ENCODE measurements at places on chromosomes 7 and 10.

GRCh38 chr7:142908921-142909890 lies 23.7 kb upstream of the TRPV6 start:
- no peak for DNase-seq

DNA sequence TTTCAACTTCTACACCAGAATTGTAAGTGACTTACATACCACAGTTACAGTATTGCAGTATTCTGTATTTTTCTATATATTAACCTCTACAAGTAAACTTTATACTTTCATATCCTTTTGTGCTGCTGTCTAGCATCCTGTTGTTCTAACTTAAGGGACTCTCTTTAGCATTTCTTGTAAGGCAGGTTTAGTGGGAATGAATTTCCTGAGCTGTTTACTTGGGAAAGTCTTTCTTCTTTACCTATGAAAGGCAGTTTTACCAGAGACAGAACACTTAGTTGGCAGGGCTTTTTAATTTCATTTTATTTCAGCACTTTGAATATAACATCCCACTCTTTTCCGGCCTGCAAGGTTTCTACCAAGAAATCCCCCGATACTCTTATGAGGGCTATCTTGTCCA lies 75.8 kb upstream of the WAC start:
- no peak for DNase-seq

GRCh38 chr7:48111596-48111995 lies 22.5 kb downstream of the UPP1 start:
- no peak for DNase-seq

DNA sequence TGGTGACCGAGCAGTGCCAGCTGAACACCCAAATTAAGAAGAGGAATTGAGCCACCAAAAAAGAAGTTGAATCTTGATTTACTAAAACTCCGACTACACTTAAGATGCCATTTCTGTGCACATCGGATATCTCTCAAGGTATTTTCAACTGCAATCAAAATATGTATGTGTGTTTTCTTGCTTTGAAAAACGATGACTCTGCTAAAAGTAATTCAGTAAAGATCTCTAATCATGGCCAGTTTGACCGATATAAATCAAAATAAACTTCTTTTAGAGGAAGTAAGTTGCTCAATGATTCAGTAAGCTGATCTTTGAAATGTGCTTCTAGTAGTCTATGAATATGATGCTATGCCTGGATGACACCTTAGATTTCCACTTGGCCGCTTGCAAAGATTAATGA lies 453.5 kb upstream of the TPK1 start:
- no peak for DNase-seq

DNA sequence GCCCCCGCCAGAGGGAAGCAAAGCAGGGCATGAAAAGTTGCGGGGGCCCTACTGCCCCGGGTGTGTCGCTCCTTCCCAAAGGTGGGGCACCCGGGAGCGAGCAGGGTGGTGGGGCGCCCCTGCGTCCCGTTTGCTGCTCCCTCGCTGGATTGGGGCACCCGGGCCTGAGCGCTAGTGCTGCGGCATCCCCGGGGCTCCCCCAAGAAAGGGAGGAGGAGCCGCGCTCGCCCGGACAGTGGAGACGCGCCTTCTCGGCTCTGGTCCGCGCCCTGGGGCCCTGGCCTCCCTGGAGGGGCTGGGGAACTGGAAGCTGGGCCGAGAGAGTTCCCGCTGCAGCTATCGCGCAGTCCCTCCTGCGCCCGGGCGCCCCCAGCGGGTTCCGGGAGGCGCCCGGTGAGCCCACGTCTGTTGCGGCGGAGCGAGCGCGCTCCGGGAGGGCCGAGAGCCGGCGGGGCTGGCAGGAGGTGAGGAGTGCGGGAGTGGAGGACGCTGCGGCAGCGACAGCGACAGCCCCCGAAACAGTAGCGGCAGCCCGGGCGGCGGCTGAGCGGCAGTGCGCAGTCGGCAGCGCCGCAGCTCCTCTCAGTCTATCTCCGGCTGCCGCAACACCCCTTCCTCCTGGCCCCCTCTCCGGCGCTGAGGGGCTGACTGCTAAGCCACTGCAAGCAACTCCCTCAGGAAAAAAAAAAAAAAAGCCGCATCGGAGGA lies 504 bp upstream of the BMPER start:
- no peak for DNase-seq

GRCh38 chr7:2002561-2003450 lies 229.9 kb downstream of the MAD1L1 start:
- DNase-seq: no peak
